ENCODE measurements at places on chromosomes 16 and 17. TPM values are rescaled to one million over a fixed set of nuclear protein-coding genes. Genes with fewer than 3 reads are reported as not detected.

DNA sequence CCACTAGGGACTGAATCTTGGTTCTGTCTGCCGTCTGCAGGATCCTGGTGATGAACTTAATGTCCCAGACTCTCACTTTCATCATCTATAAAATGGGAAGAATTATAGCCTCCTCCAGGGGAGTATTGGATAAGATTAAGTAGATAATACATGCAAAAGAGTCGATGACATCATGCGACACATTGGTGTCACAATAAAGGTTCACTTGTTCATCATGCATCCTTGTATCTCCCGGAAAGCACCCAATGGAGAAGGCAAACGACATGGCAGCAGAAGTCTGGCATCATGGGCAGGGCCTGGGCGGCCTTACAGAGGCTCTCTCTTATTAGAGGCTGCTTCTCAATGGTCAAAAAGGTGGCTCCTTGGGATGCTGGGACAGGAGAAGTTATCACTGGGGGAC lies 35.1 kb upstream of the CD300E start:
- peaks cover 49% of the 10 kb centered on the region for H3K27me3 ChIP-seq
- H3K36me3 ChIP-seq: no peaks in the 10 kb centered on the region
- no peak overlapping the region for H3K4me3 ChIP-seq
- no peak overlapping the region for H3K27ac ChIP-seq
- no peak for DNase-seq

DNA sequence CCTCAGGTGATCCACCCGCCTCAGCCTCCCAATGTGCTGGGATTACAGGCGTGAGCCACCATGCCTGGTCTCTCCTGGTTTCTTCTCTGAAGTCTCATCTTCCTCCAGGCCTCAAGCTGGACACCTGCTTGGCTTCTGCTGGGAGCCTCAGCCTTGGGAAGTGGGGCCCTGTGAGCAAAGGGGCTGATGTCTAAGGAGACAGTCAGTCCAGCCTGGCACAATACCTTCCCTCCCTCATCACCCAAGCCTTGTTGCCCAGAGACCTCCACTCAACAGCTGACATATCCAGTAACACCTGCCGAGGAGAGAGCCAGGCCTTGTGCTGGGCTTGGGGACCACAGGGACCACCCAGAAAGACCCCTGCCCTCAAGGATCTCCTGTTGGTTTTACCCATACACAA lies 251.6 kb downstream of the GSG1L start:
- no peaks in the 10 kb centered on the region for H3K36me3 ChIP-seq
- H3K27ac ChIP-seq: no peak overlapping the region
- DNase-seq: no peak
- H3K4me1 ChIP-seq: no peaks in the 10 kb centered on the region
- no peak overlapping the region for H3K4me3 ChIP-seq

DNA sequence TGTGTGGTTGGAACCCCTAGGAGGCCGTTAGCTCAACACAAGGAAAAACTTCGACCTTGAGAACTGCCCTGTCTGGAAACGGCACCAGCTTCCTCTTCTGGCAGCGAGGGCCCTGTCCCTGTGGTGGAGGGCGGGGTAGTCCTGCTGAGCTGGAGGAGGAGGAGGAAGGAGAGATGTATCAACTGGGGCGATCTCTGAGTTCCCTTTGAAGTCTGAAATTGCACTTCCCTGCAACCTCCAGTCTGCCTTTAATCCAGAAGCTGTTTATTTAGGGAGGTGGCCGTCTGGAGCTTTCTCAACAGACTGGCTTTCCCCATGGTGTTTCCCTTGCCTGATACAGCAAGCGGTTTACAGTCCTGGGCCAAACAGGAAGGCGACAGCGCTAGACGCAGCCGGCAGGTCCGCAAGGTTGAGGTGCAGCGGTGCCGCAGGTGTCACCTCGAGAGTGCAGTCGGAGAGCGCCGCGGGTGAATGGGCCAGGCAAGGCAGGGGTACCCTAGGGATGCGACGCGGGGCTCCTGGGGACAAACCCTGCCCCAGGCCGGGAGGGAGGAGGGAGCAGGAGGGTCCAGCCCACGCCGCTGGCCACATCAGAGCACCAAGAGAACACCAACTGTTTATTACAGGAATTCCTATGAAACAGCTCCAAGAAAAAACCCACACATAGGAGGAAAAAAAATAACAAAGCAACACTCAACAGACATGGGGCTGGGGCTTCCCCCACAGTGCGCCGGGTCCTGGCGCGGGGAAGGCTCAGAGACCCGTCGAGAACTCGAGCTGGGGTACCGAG lies 11.4 kb upstream of the MRPS23 start:
- peak overlapping the region; percentile 56 for H3K4me3 ChIP-seq
- peak; percentile 55 for DNase-seq
- no peaks in the 10 kb centered on the region for H3K36me3 ChIP-seq
- peaks cover 43% of the 10 kb centered on the region for H3K27me3 ChIP-seq
- peak overlapping the region; percentile 15 for H3K27ac ChIP-seq

Gene KCNG4
- not detected for total RNA-seq

GRCh38 chr16:2465653-2466415 lies 5.3 kb upstream of the NTN3 start:
- H3K4me1 ChIP-seq: peaks cover 7% of the 10 kb centered on the region
- no peak overlapping the region for H3K4me3 ChIP-seq
- H3K36me3 ChIP-seq: peaks cover 4% of the 10 kb centered on the region
- no peak overlapping the region for H3K27ac ChIP-seq
- peaks cover 27% of the 10 kb centered on the region for H3K27me3 ChIP-seq

DNA sequence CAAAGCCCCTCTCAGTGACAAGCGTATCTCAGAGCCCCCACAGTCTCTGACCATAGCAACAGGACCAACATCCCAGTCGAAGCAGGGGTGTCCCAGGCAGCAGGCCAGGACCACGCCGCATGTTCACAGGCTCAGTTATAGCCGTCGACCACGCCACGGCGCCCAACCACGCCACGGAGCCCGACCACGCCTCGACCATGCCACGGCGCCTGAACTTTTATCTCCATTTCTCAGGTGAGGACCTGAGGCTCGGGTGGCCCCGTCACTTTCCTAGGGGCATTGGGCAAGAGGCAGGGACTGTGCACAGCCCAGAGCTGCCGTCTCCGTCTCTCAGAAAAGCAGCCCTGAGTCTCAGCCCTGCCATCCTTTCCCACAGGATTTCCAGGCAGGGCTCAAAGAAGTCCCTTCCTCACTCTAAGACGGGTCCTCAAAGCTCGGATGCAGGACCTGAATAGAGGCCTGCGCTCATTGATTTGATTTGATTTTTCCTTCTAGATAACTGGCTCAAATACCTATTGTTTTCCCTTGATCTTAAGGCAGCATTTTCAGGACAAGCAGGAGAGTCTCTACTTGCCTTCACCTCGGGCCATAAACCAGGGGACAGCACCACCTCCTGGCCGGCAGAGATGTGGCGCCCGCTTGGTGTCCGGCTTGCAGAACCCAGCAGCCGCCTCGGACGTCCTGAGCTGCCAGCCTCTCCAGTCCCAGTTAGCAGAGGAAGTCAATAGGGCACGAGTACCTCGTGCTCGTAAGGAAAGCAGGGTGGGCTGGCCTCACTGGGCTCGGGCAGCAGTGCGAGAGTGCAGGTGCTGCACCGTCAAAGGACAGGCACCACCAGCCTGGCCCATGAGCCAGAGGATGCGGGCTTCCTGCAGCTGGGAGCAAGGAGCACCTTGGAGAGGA lies 38.8 kb downstream of the C16orf95 start:
- H3K27ac ChIP-seq: no peak overlapping the region
- DNase-seq: peak; percentile 72
- no peaks in the 10 kb centered on the region for H3K27me3 ChIP-seq
- H3K36me3 ChIP-seq: no peaks in the 10 kb centered on the region

DNA sequence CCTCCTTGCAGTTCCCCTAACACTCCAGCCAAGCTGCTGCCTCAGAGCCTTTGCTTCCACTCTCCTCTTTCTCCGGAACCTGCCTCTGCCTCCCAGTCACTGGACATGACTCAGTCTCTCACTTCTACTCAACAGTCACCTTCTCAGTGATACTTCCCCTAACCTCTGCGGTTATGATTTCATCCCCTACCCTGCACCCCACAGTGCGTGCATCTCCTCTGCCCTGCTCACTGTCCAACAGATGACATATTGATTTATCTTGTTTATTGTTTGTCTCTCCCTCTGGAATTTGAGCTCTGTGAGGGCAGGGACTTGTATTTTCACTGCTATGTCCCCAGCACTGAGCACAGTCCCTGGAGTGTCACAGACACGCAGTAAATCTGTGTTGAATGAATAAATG lies 100.7 kb downstream of the CYLD start:
- H3K4me3 ChIP-seq: no peak overlapping the region
- no peaks in the 10 kb centered on the region for H3K36me3 ChIP-seq
- no peak overlapping the region for H3K27ac ChIP-seq
- H3K27me3 ChIP-seq: peaks cover 34% of the 10 kb centered on the region
- peaks cover 16% of the 10 kb centered on the region for H3K4me1 ChIP-seq

Gene KLHL10
- not detected for total RNA-seq

- DNase-seq: no peak
- peaks cover 34% of the 10 kb centered on the region for H3K4me1 ChIP-seq
- no peak overlapping the region for H3K4me3 ChIP-seq
- peaks cover 44% of the 10 kb centered on the region for H3K36me3 ChIP-seq
- H3K27ac ChIP-seq: peak overlapping the region; percentile 56
These were observed 4.4 kb downstream of the XPO6 start for GRCh38 chr16:28207399-28207798.

- no peak overlapping the region for H3K4me3 ChIP-seq
- DNase-seq: no peak
- no peaks in the 10 kb centered on the region for H3K4me1 ChIP-seq
- H3K27me3 ChIP-seq: peaks cover 23% of the 10 kb centered on the region
- H3K36me3 ChIP-seq: no peaks in the 10 kb centered on the region
- no peak overlapping the region for H3K27ac ChIP-seq
These were observed 9.7 kb downstream of the NXN start for GRCh38 chr17:969811-970355.

Gene ALOX15B
- not detected for total RNA-seq

- DNase-seq: no peak
- no peak overlapping the region for H3K27ac ChIP-seq
- H3K4me3 ChIP-seq: no peak overlapping the region
- no peaks in the 10 kb centered on the region for H3K27me3 ChIP-seq
- peaks cover 6% of the 10 kb centered on the region for H3K4me1 ChIP-seq
- peaks cover 37% of the 10 kb centered on the region for H3K36me3 ChIP-seq
These were observed 308.2 kb downstream of the XYLT1 start for GRCh38 chr16:17162560-17162959.

GRCh38 chr16:52141871-52142270 lies 405.1 kb downstream of the TOX3 start:
- no peaks in the 10 kb centered on the region for H3K4me1 ChIP-seq
- H3K27ac ChIP-seq: no peak overlapping the region
- no peak overlapping the region for H3K4me3 ChIP-seq
- H3K36me3 ChIP-seq: no peaks in the 10 kb centered on the region

DNA sequence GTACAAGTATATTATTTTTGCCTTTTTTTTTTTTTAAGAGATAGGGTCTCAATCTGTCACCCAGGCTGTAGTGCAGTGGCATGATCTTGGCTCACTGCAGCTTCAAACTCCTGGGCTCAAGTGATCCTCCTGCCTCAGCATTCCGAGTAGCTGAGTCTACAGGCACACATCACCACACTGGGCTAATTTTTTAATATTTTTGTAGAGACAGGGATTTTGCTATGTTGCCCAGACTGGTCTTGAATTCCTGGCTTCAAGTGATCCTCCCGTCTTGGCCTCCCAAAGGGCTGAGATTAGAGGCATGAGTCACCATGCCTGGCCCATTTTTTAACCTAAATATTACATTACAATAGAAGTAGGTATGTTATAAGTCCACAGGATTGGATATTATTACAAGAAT lies 3.2 kb downstream of the TERB1 start:
- no peak overlapping the region for H3K4me3 ChIP-seq
- no peaks in the 10 kb centered on the region for H3K4me1 ChIP-seq
- DNase-seq: no peak
- no peaks in the 10 kb centered on the region for H3K36me3 ChIP-seq

Gene PRSS33
- not detected for total RNA-seq

Gene TBC1D26
- not detected for total RNA-seq

DNA sequence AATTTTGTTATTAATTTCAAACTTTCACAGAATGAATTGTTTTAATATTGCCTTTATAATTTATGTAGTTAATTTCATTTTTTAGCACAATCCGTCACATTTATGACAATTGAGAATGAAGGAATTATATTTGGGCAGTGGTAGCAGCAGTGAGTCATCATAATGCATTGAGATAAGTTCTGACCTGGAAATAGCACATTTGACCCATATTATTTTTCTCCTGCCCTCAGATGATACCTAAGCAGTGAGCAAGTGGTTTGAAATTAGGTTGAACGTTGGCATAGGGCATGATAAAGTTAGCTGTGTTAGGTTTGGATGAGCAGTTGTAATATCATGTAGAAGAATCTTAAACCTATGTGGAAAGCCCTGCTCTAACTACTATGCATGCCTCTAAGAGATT lies 1431.3 kb upstream of the CDH8 start:
- H3K36me3 ChIP-seq: no peaks in the 10 kb centered on the region
- no peak overlapping the region for H3K27ac ChIP-seq
- H3K4me1 ChIP-seq: no peaks in the 10 kb centered on the region

GRCh38 chr16:7921345-7921744 lies 588.7 kb downstream of the RBFOX1 start:
- H3K4me1 ChIP-seq: no peaks in the 10 kb centered on the region
- no peaks in the 10 kb centered on the region for H3K27me3 ChIP-seq
- no peak overlapping the region for H3K27ac ChIP-seq
- no peaks in the 10 kb centered on the region for H3K36me3 ChIP-seq
- no peak overlapping the region for H3K4me3 ChIP-seq

DNA sequence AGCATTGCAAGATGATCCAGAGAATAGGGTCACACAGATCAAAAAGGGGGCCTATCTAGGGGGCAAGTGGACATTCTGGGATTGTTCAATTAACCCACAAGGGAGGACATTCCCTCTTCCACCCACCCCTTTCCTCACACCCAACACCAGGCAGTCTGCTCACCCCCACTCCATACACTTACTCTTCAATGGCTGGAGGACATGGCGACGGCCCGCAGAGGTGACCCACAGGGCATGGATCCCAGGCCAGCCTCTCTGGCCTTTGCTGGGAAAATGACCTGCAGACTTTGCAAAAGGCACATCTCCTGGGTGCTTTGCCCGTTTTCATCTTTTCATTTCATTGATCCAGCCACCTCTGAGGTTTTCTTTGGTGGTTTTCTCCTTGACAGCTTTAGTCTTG lies 1.7 kb upstream of the CACNG5 start:
- H3K36me3 ChIP-seq: no peaks in the 10 kb centered on the region
- DNase-seq: no peak
- H3K27ac ChIP-seq: no peak overlapping the region
- peaks cover 5% of the 10 kb centered on the region for H3K4me1 ChIP-seq
- H3K27me3 ChIP-seq: peaks cover 56% of the 10 kb centered on the region

- no peak for DNase-seq
- H3K4me3 ChIP-seq: no peak overlapping the region
- peaks cover 6% of the 10 kb centered on the region for H3K4me1 ChIP-seq
- peaks cover 55% of the 10 kb centered on the region for H3K36me3 ChIP-seq
These were observed 16.6 kb downstream of the DGKE start for GRCh38 chr17:56850591-56850990.

DNA sequence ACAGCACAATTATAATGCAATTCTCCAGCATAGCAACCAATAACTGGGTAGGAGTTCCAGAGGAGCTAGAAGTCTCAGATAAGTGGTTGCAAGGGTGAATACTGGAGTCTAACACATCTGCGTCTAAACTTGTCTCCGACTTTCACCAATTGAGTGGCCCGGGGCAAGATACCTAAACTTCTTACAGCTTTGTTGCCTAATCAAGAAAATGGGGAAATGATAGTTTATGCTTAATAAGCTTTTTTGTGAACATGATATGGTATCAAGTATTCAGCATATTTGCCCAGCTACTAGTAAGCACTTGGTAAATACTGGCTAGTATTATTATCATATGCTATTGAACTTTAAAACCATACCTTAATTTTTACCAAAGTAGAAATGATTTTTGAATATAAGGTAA lies 183.5 kb downstream of the KCNJ2 start:
- H3K4me1 ChIP-seq: no peaks in the 10 kb centered on the region
- no peak overlapping the region for H3K27ac ChIP-seq
- no peak for DNase-seq
- no peaks in the 10 kb centered on the region for H3K36me3 ChIP-seq

Gene MMP25
- 66.1 TPM for total RNA-seq
